Mammary epithelial cell (primary cell): ENCODE measurements at places on chromosomes 4 and X. TPM values are rescaled to one million over a fixed set of nuclear protein-coding genes. Genes with fewer than 3 reads are reported as not detected.

The DCAF8L2 gene
- total RNA-seq, result not detected in 2 replicates

The TKTL1 gene
- not detected in 2 replicates for total RNA-seq

The PABPC4L gene
- total RNA-seq, result not detected in 2 replicates

The SHOX gene
- total RNA-seq, result not detected

The SOX3 gene
- total RNA-seq, result not detected in 2 replicates

The NALF2 gene
- total RNA-seq, result 0.31 and 1.1 TPM in 2 replicates

The GPC3 gene
- 0.33 TPM for total RNA-seq

The RRH gene
- 0.33 TPM for total RNA-seq

The ARHGAP6 gene
- not detected in 2 replicates for total RNA-seq

The RAB28 gene
- 13.0 TPM for total RNA-seq

The NWD2 gene
- total RNA-seq, result not detected

The NR3C2 gene
- total RNA-seq, result 0.40 and 0.69 TPM in 2 replicates

The GPR119 gene
- total RNA-seq, result not detected

DNA sequence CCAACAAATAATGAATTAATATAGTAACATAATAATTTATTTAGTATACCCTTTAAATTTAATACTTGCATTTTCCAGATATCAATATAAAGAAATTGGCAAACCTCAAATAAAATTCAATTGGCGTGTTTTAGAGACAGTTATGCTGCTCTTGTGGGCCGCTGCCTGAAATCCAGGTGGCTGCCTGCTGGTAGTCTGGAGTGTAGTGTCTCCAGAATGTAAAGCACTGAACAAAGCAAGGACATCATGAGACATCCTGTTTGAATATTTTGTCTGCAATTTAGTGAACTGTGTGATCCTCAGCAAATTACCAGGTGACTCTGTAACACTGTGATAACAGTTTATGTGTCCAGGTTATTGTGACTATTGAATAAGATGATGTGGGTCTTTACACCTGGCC lies 29.9 kb downstream of the ZFP42 start:
- DNase-seq, result no peak

DNA sequence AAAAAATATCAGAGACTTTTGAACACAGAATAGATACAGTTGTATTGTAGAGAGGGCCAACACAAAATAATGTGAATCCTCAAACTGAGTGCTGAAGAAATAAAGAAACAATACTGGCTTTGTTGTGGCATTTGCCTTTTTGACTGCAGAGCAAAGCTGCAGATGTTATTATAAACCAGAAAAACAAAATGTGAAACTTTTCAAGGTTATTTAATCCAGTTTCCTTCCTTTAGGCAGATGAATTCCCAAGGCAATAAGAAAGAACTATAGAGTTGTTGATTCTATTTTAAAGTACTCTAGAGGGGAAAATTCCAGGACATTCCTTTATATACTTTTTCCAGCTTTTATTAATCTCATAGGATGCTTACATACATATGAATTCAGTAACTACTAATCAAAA lies 186.8 kb downstream of the NDST4 start:
- DNase-seq, result no peak

- DNase-seq, result no peak
Measured at GRCh38 chr4:47715716-47716416, 122.0 kb downstream of the CORIN start.

DNA sequence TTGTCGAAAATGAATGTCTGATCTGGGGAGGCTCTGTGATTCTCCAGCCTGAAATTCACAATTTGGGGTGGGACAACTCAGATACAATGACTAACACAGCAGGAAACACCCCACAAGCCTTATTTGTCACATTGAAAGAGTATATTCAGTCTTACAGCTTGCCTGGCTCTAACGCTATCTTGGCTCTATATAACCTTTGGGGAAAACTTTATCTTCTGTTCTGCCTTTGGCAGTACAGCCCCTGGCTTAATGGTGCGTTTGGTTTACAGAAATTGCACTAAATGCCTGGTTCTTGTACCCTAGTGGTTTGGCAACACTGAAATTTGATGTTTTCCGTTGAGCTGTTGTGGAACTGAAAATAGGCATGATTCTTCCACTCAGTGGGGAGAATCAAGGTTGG lies 178.1 kb upstream of the VEGFC start:
- no peak for DNase-seq

DNA sequence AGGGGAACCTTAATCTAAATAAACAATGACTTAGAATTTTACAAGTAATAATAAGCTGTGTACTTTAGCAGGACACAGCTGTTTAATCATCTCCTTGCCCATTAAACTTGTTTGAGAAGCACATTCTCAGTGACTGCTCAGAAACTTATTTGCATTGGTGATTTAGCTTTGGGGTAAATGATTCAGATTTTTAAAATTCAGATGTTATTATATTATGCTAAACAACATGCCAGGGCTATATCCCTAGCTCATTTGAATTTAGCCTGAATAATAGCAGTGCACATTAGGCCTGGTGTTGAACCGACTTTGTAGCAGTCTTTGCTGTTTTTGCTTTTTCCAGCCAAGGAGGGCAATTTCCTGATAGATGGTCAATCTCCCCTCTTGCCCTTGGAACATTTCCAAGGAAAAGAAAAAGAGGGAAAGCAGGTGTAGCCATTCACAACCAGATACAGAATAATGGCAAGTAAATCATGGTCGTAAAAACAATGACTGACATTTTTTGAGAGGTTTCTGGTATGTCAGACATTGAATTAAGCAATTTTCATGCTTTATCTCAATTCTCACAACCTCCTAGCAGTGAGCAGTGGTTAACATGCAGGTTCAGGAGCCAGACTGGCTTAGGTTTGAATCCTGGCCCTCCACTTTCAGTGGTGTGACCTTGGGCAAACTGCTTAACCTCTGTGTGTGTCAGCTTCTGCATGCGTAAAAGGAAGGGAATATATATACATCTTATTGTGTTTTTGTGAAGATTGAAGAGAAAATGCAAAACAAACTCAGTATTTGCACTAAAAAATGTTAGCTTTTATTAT lies 16.8 kb downstream of the ARHGEF38 start:
- DNase-seq, result peak; percentile 23

- no peak for DNase-seq
Measured at GRCh38 chr4:24858550-24858949, 54.3 kb downstream of the CCDC149 start.

DNA sequence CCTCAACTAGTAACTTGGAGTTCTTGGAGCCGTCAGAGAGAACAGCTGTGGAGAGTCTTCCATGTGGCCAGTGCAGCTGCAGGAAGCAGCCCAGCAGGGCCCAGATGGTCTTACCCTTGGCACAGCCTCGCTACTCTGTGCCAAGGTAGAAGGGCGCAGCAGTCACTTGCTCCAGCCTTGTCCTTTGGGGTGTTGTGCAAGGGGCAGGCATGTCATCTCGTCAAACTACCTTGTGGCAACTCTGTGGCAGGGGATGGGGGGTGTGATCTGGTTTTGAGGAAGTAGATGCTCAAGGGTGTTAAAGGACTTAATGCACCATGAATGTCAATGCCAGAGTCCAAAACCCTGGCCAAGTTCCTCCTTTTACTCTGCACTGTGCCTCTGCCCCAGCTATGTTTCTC lies 34.2 kb upstream of the TBC1D14 start:
- DNase-seq, result no peak

- peak; percentile 16 for DNase-seq
Measured at GRCh38 chr4:81040012-81040659, 9.6 kb downstream of the BMP3 start.

- no peak for DNase-seq
Measured at GRCh38 chrX:39507034-39507433, 590.7 kb downstream of the BCOR start.

DNA sequence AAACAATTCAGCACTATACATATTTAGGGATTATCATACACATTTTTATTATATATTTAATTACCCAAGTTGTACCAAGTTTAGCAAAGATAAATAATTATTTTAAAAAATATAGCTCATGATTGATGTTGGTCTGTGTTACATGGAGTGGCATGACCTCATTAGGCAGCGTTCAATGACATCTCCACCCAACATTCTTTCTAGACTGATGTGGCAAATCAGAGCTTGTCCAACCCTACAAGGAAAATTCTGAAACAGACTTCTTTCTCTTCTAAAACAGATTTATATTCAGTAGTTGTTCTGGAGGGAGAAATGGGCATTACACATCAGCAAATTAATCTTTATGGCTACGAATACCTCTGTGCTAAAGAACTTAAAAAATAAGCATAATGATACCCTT lies 189.7 kb downstream of the PDGFC start:
- DNase-seq, result peak; percentile 66

DNA sequence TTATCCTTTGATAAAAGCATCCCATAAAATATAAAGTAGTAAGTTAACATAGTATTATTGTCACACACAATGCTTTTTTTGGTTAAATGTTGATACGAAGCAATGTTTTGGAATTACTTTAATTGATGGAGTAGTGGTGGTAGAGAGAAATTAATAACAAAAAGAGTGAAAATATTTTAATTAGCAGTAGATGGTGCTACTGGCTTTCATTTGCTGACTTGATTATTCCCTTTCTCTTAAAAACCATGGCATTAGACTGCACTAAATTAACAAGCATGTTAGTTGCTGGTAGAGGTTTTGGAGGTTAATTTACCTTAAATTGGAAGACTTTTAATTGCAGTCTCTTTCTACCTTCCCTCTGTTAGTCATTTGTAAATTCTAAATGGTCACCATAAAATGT lies 8.9 kb upstream of the DCK start:
- DNase-seq, result no peak

- no peak for DNase-seq
Measured at GRCh38 chr4:166153548-166153947, 280.5 kb downstream of the TLL1 start.

DNA sequence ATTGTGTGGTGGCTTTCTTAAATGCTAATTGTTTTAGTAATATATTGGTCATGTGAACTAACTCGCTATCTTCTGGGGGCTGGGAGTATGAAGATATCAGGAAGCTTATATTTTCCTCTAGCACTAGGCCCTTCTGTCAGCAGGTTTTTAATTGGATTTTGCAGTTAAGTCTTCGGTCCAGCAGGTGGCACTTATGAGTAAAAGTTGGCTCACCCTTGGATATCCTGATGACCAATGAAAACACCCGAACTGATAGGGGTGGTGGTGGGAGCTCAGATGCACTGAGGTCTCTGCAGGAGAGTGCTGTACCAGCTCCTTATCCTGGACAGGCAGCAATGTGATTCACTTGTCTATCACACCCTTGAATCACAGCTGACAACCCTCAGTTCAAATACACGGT lies 1365.8 kb upstream of the DIAPH2 start:
- DNase-seq, result peak; percentile 19

- DNase-seq, result peak; percentile 62
Measured at GRCh38 chr4:74056858-74057562, 18.5 kb upstream of the CXCL3 start.

DNA sequence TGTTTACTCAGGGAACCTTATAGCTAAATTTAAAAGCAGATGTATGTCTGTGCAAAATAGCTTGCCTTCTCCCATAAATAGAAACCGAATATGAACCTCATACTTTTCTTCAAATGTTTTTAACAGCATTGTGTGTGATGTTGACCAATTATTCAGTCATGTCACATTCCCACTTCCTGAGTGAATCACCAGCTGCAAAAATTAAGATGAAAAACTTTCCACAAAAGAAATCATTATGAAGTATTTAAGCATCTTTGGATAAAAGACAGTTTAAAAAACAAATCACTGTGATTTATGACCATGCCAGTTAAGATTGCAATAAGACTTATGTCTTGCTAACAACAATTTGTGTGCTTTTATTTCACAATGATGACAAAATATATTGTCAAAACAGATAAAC lies 220.1 kb downstream of the PDGFC start:
- DNase-seq, result peak; percentile 57

DNA sequence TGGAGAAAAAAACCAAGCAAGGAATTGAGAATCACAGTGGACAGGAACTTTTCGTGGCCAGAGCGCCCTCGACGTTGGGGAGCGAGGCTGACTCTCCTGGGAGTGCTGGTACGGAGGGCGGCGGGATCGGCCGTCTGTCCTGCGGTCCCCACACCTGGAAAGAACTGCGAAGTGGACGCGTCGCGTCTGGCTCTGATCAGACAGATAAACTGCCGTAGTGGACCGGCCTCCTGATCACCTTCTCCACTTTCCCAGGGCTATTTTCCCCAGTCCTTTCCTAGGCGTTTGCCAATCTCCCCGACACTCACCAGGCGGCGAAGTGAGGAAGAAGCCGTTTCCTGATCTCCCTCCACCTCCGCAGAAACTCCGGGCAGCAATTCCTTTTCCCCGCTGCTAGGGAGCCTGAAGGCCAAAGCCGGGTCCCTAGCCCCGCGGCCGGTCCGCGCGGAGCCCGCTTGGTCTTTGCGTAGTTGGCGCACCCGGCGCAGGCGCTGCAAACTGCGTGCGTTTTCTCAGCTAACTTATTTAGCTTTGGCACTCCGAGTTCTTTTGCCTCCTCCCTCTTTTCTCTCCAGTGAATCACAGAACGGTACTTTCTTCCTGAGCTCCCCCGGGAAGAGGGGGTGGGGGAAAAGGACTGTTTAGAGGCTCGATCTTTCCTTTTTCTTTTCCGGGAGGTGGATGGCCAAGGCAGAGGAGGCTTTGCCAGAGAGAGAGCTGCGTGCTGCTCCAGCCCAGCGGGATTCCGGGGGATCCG lies at the start of gene ARSJ:
ARSJ (minus strand) TSS at position 500 of the 757 bp plus-strand sequence. CDS start 813 bp downstream, outside the sequence.
- DNase-seq, result peak; percentile 82

DNA sequence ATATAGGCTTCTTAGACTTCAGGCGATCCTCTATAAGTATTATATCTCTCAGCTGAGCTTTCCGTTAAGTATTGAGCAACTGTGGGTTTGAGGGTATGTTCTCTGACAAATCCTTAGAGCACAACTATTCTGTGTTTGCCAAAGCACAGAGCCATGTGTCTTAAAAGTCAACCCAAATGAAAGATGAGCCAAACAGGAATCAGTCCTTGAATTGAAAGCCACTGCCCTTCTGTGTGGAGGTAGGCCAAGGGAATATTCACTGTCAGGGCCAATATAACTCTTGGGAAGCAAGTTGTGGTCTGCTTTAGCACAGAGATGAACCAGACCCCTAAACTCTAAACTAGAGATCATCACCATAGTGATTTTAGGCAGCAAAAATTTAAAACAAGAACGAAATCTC lies 164.0 kb downstream of the STAG2 start:
- DNase-seq, result no peak

DNA sequence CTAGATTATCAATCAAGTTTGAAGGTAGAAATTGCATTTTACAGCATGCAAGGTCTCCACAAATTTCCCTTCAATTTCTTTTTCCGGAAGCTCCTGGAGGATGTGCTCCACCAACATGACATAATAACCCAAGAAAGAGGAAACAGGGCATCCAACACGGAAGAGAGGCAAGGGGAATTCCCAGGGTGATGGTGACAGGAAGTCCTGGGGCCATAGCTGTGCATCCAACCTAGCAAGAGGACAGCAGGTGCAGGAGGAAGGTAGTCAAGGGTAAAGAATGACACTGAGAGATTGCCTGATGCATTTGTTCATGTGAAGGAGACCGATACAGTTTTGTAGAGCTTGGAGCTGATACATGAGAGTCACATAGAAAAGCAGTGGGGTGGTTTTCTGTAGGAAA lies 115.7 kb upstream of the LSM6 start:
- DNase-seq, result no peak

DNA sequence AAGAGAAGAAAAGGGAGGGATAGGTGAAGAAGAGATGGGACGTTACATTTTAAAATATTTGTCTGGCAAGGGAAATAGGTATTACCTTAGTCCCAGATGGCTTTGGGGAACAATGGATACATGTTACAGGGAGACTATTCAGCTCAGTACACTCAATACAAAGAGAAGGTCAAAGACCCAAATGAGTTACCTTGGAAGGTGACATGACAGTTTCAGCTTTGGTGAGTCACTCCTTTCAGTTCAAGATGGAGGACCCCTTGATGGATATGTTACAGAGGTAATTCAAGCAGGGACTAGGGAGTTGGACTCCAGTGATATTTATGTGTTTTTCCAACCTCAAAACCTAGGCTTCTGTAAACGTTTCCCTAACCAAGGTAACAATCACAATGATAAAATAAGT lies 5.0 kb downstream of the NOA1 start:
- no peak for DNase-seq

- DNase-seq, result no peak
Measured at GRCh38 chr4:10099499-10100325, 16.9 kb downstream of the WDR1 start.
